Right forelimb (tissue), 1 donor: ENCODE measurements at places on chromosomes 4 and X.
A peak's percentile ranks its signal among the peaks of the same experiment; 100 is the strongest.

- no peak for DNase-seq
These were observed 75.1 kb downstream of the SORBS2 start for GRCh38 chr4:185736882-185737281.

- no peak for DNase-seq
These were observed 12.1 kb upstream of the COPS4 start for GRCh38 chr4:83022724-83023450.

DNA sequence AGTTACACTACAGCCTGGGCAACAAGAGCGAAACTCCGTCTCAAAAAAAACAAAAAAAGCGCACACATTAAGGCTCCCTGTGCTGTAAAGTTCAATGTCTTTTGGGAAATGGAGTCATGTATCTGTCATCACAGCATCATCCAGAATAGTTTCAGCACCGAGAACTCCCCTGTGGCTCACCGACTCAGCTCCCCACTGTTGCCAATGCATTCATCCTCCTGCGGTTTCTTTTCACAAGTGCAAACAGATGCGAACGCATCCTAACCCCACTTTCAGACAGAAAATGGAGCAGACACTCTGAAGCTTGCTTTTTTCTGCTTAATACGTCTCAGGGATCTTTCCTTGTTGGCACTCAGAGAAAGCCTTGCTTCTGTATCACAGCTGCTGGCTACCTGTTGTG, 13.8 kb upstream of the SH3TC1 start:
- no peak for DNase-seq

DNA sequence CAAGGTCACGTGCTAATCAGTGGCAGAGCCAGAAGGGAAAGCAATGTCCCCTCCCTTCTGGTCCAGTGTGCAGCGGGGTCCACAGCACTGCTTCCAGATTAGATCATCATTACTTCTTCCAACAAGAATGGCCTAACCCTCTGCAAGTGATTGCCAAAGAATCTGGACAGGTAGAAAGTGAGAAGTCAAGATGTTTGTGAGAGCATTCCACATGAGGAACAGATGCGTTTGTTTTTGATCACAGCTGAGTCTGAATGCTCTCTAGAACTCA, 147.7 kb downstream of the SHROOM3 start:
- DNase-seq: no peak

- no peak for DNase-seq
These were observed 273.3 kb downstream of the QDPR start for GRCh38 chr4:17238633-17239032.

GRCh38 chrX:11050013-11050412, 61.1 kb upstream of the HCCS start:
- no peak for DNase-seq

GRCh38 chrX:46398126-46398525, 147.1 kb downstream of the ZNF674 start:
- DNase-seq: no peak

DNA sequence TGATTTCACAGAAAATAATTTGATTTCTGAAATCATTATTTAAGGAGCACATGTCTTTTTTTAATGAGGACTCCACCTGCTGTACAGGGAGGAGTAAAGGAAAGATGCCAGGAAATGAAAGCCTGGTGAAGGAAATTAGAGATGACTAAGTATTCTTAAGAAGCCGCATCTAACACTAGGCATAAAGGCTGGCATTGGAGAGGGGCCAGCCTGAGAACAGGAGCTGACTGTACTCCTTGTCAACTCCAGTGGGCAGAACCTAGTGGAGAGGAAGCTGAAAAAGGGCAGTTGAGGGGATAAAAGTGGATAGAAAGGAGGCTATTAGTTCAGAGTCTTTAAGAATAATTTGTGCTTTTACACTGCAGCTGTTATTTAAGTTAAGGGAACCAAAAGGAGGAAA, 393.0 kb downstream of the PPP1R2C start:
- DNase-seq: no peak

GRCh38 chr4:8772499-8773123, 99.0 kb downstream of the HMX1 start:
- DNase-seq: peak; percentile 15

GRCh38 chrX:115047181-115047580, 29.8 kb upstream of the IL13RA2 start:
- no peak for DNase-seq

- no peak for DNase-seq
These were observed 24.0 kb downstream of the NPY5R start for GRCh38 chr4:163367651-163368050.
